ENCODE measurements at places on chromosomes 3 and 15.

DNA sequence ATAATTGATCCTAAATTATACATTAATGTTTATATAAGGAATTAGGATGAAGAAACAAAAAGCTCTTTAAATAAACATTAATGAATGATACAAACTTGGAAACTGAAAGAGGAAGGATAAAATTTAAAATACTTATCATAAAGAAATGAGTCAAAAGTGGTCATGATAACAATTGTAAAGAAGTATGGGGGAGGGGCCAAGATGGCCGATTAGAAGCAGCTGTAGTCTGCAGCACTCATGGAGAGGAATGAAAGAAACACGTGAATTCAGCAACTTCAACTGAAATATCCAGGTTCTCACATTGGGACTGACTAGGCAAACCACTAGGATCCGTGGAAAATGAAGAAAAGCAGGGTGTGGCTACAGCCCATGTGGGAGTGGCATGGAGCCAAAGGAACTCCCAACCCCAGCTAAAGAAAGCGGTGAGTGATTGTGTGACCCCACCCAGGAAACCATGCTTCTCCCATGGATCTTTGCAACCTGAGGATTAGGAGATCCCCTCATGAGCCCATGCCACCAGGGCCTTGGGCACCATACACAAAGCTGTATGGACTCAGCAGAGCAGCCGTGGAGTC, 13.1 kb upstream of the CP start:
- DNase-seq = no peak

- no peak for DNase-seq
Observed at GRCh38 chr3:193688834-193689714, 96.1 kb downstream of the OPA1 start.

DNA sequence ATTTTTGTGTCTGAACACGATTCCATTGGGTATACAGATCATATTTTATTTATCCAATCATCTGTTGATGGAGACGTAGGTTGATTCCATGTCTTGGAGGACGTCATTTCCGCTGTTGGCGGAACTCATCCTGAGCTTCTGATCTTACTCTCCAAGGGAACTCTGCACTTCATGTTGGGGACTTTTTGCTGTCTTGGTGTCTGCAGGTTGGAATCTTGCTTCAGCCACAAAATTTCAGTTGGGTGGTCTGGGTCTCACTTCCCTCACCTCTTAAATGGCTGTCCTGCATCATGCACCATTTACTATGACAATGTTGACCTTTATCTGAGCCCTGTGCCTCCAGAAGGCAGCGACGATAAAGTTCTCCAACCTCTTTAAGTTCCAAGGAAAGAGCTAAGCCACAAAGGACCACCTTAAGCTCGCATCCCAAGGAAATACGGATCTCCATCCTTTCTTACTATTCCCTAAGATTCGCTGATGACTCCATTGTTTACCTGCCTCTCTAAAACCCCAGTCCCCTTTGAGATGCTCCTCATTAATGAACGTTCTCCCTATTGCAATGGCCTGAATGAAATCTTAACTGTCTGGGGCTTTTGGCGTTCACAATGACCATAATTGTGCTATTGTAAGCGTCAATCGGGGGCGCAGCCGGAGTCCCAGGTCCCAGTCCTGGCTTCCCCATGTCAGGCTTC, 23.1 kb upstream of the RNU6-1 start:
- DNase-seq = no peak

GRCh38 chr3:52073490-52073889, 17.1 kb upstream of the DUSP7 start:
- DNase-seq = no peak

- DNase-seq = no peak
Observed at GRCh38 chr15:49115062-49115461, 40.3 kb downstream of the COPS2 start.

GRCh38 chr3:175398676-175399075, 539.5 kb downstream of the NAALADL2 start:
- peak; percentile 42 for DNase-seq

GRCh38 chr3:197298945-197299854, 788 bp upstream of the DLG1 start:
- DNase-seq = no peak

DNA sequence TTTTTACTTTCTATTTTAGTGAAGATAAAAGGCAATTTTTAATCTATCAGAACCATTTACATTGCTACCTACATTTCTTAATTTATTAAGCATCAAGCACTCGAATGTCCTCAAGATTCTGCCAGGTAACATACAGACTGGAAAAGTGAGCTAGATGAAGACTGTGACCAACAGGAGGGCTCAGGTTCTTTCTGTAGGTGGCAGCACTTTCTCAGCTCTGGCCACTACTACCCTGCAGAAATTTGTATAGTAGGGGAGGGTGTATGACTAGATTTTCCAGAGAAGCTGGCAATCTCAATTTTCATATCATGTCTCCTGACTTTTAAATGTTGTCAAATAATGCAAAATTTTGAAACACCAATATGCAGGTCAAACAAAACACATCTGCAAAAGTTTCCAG, 165.0 kb upstream of the SUCLG2 start:
- peak; percentile 1 for DNase-seq

- no peak for DNase-seq
Observed at GRCh38 chr3:156140001-156140595, 19.7 kb downstream of the KCNAB1 start.

GRCh38 chr3:74282202-74282601, 332.3 kb downstream of the CNTN3 start:
- peak; percentile 44 for DNase-seq

DNA sequence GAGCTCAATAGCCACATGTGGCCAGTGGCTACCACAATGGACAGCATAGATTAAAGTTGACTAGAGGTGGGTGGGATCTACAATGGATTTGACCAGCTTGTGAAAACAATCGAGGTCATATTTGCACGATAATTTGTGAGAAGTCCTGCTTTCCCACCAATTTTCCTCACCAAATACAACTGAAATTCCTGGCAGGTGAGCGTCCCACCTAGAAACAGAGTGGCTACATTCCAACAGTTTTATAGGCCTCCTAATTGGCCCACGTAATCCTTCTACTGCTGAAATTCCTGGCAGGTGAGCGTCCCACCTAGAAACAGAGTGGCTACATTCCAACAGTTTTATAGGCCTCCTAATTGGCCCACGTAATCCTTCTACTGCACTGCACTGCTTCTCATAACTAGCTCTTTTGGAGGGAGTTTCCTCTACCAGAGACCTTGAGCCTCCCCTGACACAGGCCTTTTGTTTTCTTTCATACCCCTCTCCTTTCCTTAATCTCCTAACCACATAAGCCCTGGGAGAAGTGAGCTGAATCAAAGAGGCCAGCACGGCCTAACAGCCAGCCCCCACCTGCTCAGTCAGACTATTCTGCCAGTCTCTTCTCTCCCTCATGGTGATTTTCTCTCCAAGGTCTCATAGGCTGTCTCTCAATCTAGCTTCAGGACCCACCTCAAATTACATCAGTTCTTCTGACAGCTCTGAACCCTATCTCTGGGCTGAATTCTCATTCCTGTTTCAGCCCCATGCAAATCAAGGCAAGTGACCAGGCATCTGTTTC, 80.2 kb downstream of the BFSP2 start:
- no peak for DNase-seq

DNA sequence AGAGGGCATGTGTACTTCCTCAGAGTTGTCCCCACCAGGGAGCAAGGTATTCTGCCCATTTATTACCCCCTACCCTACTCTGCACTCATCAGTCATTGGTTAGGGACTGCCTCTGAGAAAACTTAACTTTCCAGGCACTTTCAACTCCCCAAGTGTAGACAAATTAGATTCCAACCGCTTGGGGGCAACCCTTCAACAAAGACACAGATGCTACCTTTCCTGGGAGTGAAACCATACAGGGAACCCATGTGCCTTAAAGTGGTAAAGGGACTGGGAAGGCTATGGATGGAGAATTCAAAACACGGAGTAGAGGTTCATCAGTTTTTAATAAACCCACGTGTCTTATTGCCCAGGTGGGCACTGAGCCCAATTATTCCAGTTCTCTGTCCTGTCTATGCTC, 19.4 kb upstream of the UBE2E2 start:
- peak; percentile 68 for DNase-seq

DNA sequence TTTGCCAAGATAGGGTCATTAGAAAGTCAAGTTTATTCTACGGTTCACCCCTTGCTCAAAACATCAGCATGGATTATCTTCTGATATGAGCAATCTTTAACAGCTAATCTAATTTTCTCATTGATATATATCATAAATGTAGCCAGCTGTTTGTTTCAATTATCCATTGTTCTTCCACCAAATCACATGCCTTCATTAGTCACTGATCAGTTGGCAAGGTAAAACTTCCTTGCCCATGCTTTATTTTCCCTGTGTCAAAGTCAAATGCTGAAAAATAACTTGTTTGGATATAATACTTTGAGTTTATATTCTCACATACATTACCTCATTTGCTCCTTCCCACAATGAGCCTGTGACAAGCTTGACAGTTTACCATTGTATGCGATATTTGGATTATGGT, 60.6 kb downstream of the DPH6 start:
- DNase-seq = no peak

GRCh38 chr3:63390710-63391230, 112.7 kb downstream of the SYNPR start:
- peak; percentile 9 for DNase-seq

DNA sequence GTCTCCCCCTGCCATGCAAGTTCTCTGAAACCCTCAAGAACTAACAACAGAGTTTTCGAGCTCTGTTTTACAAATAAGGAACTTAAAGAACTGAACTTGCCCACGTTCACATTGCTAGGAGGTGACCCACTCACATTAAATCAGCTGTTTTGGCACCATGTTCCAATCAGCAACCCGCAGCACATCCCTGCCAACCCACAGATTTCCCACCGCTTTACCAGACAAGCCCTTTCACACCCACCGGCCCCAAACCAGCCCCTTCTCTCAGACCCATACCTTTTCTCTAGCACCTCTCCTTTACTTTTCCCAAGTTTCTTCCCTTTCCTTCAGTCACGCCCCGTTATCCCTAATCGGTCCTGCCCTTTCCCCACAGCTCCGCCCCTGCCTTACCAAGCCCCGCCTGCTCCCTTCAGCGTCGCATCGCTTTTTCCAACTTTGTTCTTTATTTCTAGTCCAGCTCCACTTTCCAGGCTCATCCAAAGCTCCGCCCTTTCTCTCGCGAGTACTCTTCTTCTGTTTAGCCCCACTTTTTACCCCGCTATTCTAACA, 804 bp upstream of the BRPF1 start:
- DNase-seq = no peak

DNA sequence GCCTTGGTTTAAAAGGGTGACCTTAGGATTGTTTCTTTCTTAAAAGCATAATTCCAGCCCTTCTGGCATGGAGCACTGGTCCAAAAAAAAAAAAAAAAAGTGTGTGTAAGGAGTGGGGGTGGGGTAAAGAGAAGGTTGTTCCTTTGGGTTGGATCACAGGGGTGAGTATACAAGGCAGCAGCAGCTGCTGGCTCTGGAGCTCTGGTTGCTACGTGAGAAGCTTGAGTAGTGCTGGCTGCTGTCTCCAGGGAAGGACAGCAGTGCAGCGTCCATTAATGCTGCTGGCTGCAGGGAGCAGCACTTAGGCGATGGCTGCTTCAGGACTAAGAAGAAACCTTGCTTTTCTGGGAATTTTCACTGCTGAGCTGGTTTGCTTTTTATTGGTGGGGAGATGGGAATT, 2.3 kb downstream of the SETD5 start:
- DNase-seq = peak; percentile 93

DNA sequence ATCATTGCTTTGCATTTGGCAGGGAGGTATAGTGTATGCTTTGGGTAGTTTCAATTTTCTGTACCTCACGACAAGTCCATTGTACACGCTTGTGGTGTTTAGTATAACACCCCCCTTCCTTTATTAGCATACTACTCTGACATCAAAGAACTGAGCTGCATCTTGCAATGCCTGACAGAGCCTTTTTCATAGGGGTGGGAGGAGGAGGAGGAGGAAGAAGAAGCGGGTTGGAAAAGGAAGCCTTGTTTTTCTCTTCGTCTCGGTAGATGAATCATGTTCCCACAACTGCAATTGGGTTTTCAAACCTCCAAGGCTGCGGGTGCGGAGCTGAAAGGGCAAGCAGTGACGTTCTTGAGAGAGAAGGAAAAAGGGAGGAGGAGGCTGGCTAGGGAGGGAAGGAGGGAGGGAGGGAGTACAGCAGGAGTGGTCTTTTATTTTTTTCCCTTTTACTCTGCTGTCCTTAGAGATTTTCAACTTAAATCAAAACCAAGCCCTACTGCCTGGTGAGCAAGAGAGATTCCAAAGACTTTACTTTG, 175.7 kb downstream of the KLHL25 start:
- DNase-seq = peak; percentile 95

GRCh38 chr15:60555291-60555690, 76.3 kb upstream of the ICE2 start:
- DNase-seq = no peak

DNA sequence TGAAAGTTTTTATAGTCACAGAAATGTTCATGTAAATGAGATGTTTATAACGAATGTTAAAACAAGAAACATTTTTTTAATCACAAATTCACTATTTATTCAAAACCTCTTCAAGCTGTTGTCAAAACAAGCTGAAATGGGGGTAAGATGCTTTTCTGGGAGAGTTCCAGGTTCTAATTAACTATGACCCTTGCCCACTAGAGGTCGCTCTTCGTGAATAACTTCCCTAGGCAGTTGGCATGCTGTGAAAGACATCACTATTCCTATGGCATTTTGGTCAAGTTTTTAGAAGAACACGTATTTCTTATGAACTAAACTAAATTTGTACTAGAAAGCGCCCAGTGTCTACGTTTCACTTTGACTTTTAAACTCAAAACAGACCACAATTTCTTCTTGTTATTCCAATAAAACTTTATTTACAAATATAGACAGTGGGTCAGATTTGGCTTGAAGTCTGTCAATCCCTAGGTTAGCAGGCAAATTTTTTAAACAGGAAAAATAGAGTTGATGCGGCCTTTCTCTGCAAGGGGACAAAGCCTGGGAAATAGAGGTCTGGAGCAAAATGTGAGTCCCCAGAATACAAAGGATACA, 62.8 kb upstream of the CMTM8 start:
- peak; percentile 65 for DNase-seq

GRCh38 chr3:122394173-122394572, 10.2 kb downstream of the FAM162A start:
- DNase-seq = no peak

- DNase-seq = no peak
Observed at GRCh38 chr3:25349828-25350724, 78.0 kb upstream of the RARB start.

GRCh38 chr3:146218880-146219866, 31.7 kb downstream of the PLSCR4 start:
- DNase-seq = peak; percentile 39

GRCh38 chr3:125116311-125117080, 60.7 kb upstream of the HEG1 start:
- DNase-seq = peak; percentile 91

DNA sequence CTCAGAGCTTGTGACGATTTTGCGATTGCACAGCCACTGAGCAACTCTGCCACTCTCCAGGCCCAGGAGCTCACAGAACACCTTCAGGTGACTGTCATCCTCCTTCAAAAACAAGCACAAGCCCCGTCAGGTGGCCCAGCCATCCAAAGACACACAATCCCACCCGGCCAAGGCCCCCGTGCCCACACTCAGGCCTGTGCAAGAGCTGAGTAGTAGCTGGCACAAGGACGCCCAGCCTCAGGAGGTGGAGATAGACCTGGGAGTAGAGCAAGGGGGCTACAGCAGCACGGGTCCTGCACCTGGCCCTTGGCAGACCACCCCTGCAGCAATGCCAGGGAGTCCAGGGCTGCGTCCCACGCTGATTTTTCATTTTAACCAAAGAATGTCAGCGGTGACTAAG, 34.6 kb downstream of the MYO5C start:
- DNase-seq = no peak
